Activated CD8-positive, alpha-beta memory T cell treated with anti-CD3 and anti-CD28 coated beads, Interleukin-2, amount 10 ng/mL, durations not matched to agents 7 days and 5 days (primary cell): ENCODE measurements at places on chromosomes 2 and 18.

DNA sequence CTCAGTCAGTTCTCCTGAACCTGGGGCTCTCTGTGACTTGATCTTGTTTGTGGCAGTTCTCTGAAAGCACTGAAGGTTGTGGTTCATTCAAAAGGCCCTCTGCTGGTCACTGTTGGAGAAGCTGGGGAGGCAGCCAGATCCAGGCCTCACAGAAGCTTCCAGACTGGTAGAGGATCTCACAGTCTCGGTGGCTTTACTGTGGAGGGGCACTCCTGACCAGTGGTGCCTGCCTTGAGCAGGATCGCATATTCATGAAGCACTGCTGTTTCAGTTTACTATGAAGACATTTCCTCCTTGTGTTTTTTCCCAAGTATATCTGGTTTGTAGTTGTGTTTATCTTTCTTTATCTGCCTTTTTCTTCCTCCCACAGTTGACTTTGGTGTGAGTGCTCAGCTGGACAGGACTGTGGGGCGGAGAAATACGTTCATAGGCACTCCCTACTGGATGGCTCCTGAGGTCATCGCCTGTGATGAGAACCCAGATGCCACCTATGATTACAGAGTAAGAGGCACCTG is 133.9 kb downstream of the MAP4K4 start:
- no peak overlapping the region for H3K4me3 ChIP-seq
- peak overlapping the region; percentile 54 for H3K27ac ChIP-seq
- H3K36me3 ChIP-seq = peaks cover 27% of the 10 kb centered on the region
- peaks cover 51% of the 10 kb centered on the region for H3K4me1 ChIP-seq
- DNase-seq = peak; percentile 76
- H3K27me3 ChIP-seq = no peaks in the 10 kb centered on the region

GRCh38 chr18:3493501-3494244 is 43.7 kb downstream of the TGIF1 start:
- H3K27ac ChIP-seq = no peak overlapping the region
- H3K27me3 ChIP-seq = peaks cover 48% of the 10 kb centered on the region
- peaks cover 5% of the 10 kb centered on the region for H3K4me1 ChIP-seq
- H3K4me3 ChIP-seq = no peak overlapping the region
- DNase-seq = no peak
- H3K36me3 ChIP-seq = no peaks in the 10 kb centered on the region

GRCh38 chr2:182142062-182142461 is 156.4 kb downstream of the PPP1R1C start:
- no peak overlapping the region for H3K4me3 ChIP-seq
- no peaks in the 10 kb centered on the region for H3K4me1 ChIP-seq
- DNase-seq = no peak
- H3K36me3 ChIP-seq = no peaks in the 10 kb centered on the region

- no peaks in the 10 kb centered on the region for H3K4me1 ChIP-seq
- DNase-seq = no peak
- peaks cover 18% of the 10 kb centered on the region for H3K27me3 ChIP-seq
Observed at GRCh38 chr2:109663721-109664120, 49.6 kb downstream of the SOWAHC start.

DNA sequence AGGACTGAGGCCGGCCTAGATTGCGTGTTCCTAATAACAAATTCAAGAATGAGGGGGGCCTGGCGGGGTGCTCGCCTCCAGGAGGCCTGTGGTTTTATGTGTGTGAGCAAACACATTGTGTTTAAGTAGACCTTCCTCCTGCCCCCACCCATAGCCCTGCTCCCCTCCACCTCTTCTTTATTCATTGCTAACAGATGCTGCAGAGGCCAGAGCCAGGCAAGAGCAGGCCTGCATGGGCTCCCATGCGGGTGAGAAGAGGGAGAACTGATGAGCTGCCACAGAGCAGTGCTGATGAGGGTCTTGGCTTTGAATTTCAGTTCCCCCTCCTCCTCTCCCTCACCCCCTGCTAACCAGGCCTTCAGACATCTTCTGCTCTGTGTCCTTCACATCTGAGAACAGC is 154.6 kb downstream of the OSR1 start:
- H3K27ac ChIP-seq = no peak overlapping the region
- H3K27me3 ChIP-seq = no peaks in the 10 kb centered on the region
- H3K4me1 ChIP-seq = no peaks in the 10 kb centered on the region
- DNase-seq = no peak
- no peak overlapping the region for H3K4me3 ChIP-seq

GRCh38 chr2:212911011-212911410 is 240.4 kb downstream of the IKZF2 start:
- no peak overlapping the region for H3K27ac ChIP-seq
- no peaks in the 10 kb centered on the region for H3K27me3 ChIP-seq
- H3K4me3 ChIP-seq = no peak overlapping the region
- H3K36me3 ChIP-seq = no peaks in the 10 kb centered on the region
- no peak for DNase-seq

GRCh38 chr2:37868866-37869265 is 56.2 kb upstream of the RMDN2 start:
- no peak for DNase-seq
- no peak overlapping the region for H3K4me3 ChIP-seq
- H3K27me3 ChIP-seq = peaks cover 9% of the 10 kb centered on the region
- peaks cover 33% of the 10 kb centered on the region for H3K4me1 ChIP-seq
- no peak overlapping the region for H3K27ac ChIP-seq

DNA sequence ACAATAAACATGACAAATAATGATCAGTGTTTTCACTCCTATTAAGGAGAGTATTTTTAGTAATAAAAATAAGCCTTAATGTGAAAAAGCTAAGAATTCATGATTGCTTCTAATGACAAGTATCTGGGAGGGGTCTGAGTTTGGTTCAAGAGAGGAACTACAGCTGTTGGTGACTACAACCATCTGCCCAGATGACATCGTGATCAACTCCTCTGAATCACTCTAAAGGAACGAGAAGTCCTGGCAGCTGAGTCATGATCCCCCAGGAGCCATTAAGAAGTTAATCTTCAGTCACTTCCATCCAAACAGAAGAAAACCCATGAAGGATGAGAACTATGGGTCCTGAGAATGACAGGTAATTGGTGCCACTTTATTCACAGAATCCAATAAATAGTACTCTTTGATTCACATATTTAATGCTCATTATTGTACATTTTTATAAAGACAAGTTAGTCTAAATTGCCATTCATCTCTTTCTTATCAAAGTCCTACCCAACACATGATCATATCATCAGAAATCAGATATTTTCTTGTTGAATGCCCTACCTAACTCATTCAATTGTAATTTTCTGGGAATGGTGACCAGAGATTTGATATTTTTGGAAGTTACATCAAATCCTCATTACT is 6.8 kb downstream of the TFPI start:
- H3K36me3 ChIP-seq = no peaks in the 10 kb centered on the region
- H3K27me3 ChIP-seq = no peaks in the 10 kb centered on the region
- no peak for DNase-seq
- no peaks in the 10 kb centered on the region for H3K4me1 ChIP-seq

- peaks cover 19% of the 10 kb centered on the region for H3K4me1 ChIP-seq
- H3K4me3 ChIP-seq = no peak overlapping the region
- H3K27ac ChIP-seq = no peak overlapping the region
- peaks cover 84% of the 10 kb centered on the region for H3K27me3 ChIP-seq
Observed at GRCh38 chr2:110113961-110114591, 1.5 kb downstream of the MALL start.

DNA sequence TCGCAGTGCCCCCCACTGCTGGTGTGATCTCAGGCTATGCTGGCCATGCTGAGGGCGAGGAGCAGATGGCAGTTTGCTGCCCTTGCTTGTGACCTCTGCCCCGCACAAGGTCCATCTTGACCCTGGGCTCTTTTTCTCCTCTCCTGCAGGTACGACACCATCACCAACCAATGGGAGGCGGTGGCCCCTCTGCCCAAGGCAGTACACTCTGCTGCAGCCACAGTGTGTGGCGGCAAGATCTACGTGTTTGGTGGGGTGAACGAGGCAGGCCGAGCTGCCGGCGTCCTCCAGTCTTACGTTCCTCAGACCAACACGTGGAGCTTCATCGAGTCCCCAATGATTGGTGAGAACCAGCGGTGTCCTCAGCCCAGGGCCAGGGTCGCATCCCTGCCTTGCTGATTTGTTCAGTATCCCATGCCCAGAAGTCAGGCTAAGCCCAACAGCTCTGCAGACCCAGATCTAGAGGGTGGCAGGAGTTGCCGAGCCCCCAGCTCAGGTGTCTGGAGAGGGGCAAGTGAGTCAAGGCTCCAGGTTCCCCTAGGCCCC is 223.8 kb downstream of the ATAD2B start:
- no peak overlapping the region for H3K27ac ChIP-seq
- H3K27me3 ChIP-seq = no peaks in the 10 kb centered on the region
- H3K4me3 ChIP-seq = no peak overlapping the region
- H3K4me1 ChIP-seq = no peaks in the 10 kb centered on the region

DNA sequence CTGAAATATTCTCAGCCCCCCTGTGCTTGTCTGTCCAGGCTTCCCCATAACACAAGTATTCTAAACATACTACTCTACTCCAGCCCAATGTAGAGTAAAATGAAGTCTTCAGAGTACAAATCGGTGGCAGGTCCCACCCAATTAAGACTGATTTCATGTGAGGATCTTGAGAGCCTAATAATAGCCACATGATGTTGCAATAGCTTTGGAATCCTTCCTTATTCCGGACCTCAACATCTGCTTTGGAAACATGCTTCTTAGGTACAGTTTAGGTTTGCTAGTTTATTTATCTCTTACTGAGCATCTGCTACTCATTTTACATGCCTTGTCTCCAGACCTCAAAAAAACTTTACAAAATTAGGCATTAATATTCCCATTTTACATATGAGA is 207.3 kb upstream of the RAB6C start:
- H3K4me3 ChIP-seq = no peak overlapping the region
- DNase-seq = no peak
- no peaks in the 10 kb centered on the region for H3K36me3 ChIP-seq
- H3K27ac ChIP-seq = no peak overlapping the region

DNA sequence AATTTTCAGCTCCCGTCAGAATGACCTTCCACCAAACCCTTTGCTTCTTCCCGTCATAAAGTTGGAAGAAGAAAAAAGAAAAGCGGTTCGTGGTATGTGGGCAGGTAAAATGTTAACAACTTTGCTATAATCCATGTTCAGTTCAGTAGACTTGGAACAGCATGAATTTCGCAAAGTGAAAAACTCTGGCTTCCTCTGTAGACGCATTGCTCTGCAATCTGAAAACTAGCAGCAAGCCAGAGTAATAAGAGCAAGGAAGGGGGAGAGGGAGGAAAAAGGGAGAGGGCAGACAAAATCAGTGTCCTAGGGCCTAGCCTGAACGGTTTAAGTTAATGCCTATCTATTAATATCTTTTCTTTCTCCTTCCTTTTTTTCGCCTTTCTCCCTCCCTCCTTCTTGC is 26.7 kb upstream of the CHRNA1 start:
- peaks cover 24% of the 10 kb centered on the region for H3K4me1 ChIP-seq
- no peak for DNase-seq
- no peak overlapping the region for H3K27ac ChIP-seq
